T-helper 17 cell (primary cell): ENCODE measurements at places on chromosomes 7 and 10.

DNA sequence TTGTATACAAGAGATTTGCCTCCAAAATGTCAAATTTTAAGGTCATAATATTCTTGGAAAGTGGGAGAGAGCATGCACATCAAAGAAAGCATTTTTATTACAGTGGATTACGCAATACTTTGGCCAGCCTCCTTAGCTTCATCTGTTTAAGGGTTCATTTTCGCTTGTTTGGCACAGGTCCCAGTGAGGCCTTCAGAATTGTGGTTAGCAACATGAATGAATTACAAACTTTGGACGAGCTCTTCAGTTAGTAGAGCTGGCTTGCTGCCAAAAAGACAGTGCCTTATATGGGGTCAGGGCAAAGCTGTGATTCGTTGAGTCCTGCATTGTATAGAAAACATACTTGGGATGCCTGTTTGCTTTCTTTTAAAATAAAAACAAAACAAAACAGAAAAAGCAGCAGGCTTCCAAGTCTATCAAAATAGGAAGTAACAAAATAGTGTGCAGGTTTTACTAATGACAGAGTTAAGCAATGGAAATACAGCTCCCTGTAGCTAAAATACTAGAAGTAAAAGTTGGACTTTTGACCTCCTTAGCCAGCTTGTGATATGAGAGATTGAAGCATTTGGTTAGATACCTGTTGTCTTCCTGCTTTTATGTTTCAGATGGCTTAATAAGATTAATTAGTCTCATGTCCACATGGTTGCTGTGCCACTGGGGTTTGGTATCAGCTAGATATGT, 190.8 kb downstream of the MLLT10 start:
- DNase-seq, result no peak

GRCh38 chr7:123823898-123824753, 20.8 kb upstream of the HYAL4 start:
- DNase-seq, result no peak

- DNase-seq, result no peak
These were observed 201.4 kb upstream of the AOAH start for GRCh38 chr7:36925691-36926090.

DNA sequence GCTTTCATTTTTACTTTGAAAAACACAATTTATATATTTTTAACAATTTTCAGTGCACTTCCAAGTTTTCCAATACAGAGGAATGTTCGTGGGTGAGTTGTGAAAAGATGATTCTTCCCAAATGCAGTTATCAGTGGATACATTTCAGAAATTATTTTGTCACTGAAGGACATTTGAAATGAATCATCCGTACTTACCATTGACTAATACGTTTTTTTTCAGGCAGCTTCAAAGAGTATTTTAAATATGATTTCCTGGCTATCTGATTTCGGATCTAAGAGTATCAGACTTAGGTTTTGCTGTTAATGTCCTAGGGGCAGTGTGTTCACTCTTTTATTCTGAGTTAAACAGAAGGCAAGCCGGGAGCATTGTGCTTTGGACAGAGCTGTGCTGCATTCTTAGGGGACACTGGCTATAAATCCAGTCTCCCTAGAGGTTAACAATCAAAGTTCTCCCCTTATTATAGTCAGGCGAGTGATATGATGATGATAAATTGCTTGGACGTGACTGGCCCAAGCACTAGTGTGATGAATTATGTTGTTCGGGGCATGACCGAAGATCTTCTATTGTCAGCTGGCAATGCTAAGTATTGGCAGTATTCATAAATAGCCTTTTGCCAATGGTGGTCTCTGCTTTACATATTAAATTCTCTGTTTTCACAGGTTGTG, 4.5 kb downstream of the PTER start:
- DNase-seq, result no peak

DNA sequence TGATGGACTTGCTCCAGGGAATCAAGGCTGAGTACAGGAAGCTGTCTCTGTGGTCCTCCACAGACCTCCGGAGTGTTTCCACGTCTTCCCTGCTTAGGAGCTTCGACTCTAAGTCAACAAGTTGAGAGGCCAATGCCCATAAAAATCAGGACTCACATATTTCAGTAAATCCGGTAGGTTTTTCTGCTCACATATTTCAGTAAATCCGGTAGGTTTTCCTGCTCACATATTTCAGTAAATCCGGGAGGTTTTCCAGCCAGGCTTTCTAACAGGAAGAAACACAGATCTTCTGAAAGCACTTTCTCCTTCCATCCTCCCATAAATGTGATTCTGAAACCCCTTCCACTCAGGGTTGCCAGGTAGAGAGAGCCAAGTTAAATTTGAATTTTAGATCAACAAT, 340.1 kb upstream of the SHH start:
- no peak for DNase-seq

DNA sequence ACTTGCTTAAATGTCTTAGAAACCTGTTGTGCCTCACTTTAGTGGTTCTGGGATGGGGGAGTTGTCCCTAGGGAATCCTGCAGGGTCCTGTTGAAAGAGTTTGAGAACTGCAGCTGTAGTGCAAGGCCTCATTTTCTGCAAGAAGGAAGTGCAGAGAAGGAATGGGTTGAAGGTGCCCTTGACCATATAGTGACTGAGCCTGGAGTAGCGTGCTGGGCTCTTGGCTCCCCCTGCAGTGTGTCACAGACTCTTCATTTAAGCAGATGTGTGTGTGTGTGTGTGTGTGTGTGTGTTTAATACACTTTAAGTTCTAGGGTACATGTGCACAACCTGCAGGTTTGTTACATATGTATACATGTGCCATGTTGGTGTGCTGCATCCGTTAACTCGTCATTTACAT, 92.2 kb downstream of the GRK5 start:
- DNase-seq, result no peak
